Natural killer cell (primary cell): ENCODE measurements at places on chromosomes 2 and 18. TPM values are rescaled to one million over a fixed set of nuclear protein-coding genes. Genes with fewer than 3 reads are reported as not detected.

The SOCS6 gene
- 8.1 TPM for total RNA-seq

The PTRHD1 gene
- total RNA-seq: 22.9 TPM

The KCNG3 gene
- total RNA-seq: not detected

- no peak for DNase-seq
- H3K27ac ChIP-seq: no peak overlapping the region
- no peak overlapping the region for H3K4me3 ChIP-seq
These were observed 27.1 kb upstream of the ELOA2 start for GRCh38 chr18:47062471-47062870.

GRCh38 chr2:6872394-6872793, 5.2 kb upstream of the RSAD2 start:
- no peaks in the 10 kb centered on the region for H3K36me3 ChIP-seq
- no peak overlapping the region for H3K27ac ChIP-seq
- no peak overlapping the region for H3K4me3 ChIP-seq
- H3K27me3 ChIP-seq: no peaks in the 10 kb centered on the region
- DNase-seq: no peak
- no peaks in the 10 kb centered on the region for H3K4me1 ChIP-seq

DNA sequence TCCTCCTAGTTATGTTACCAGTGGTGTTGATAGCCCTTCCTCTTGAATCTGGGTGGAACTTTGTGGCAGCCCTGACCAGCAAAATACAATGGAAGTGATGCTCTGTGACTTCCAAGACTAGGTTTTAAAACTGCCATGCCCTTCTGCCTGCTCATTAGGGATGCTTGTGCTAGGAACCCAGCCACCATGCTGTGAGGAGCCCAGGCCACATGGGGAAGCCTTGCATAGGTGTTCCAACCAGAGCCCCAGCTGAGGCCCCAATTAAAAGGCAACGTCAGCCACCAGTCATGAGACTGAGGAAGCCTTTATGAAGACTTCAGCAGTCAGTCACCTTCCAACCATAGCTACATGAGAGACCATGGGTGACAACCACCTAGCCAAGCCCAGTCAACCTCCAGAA, 14.0 kb upstream of the MAPRE2 start:
- no peak for DNase-seq
- no peak overlapping the region for H3K27ac ChIP-seq
- no peaks in the 10 kb centered on the region for H3K27me3 ChIP-seq
- H3K36me3 ChIP-seq: no peaks in the 10 kb centered on the region
- H3K4me1 ChIP-seq: peaks cover 15% of the 10 kb centered on the region
- H3K4me3 ChIP-seq: no peak overlapping the region

GRCh38 chr2:1881998-1882397, 137.7 kb upstream of the PXDN start:
- no peaks in the 10 kb centered on the region for H3K36me3 ChIP-seq
- no peak for DNase-seq
- H3K4me1 ChIP-seq: no peaks in the 10 kb centered on the region
- no peak overlapping the region for H3K27ac ChIP-seq
- no peak overlapping the region for H3K4me3 ChIP-seq

GRCh38 chr2:53820048-53820447, 33.2 kb downstream of the ERLEC1 start:
- no peaks in the 10 kb centered on the region for H3K27me3 ChIP-seq
- H3K4me3 ChIP-seq: no peak overlapping the region
- H3K36me3 ChIP-seq: peaks cover 46% of the 10 kb centered on the region
- no peaks in the 10 kb centered on the region for H3K4me1 ChIP-seq
- DNase-seq: no peak

DNA sequence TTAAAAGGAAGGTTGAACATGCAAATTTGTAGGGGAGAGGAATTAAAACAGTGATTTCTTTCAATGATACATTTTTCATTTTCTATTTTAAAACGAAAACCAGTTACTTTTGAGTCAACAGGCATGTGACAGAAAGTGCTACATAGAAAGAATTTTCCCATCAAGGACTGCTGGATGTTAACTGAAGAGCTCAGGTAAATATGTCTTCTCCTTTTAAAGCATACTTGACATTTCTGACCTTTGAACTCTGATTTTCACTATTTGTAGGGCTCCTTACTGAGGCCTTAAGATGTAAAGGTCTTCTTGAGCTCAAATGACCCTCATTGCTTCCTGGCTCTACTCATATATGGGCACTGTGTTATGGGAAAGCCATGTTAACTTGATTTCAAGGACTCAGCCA, 32.4 kb downstream of the FIGN start:
- no peaks in the 10 kb centered on the region for H3K36me3 ChIP-seq
- H3K4me1 ChIP-seq: no peaks in the 10 kb centered on the region
- no peak overlapping the region for H3K4me3 ChIP-seq
- no peak overlapping the region for H3K27ac ChIP-seq
- no peak for DNase-seq
- H3K27me3 ChIP-seq: no peaks in the 10 kb centered on the region

- H3K27me3 ChIP-seq: no peaks in the 10 kb centered on the region
- no peaks in the 10 kb centered on the region for H3K4me1 ChIP-seq
- no peak overlapping the region for H3K4me3 ChIP-seq
- H3K36me3 ChIP-seq: no peaks in the 10 kb centered on the region
These were observed 25.4 kb downstream of the UXS1 start for GRCh38 chr2:106168657-106169056.
